A673 (cell line): ENCODE measurements at places on chromosomes 7 and 10.
A peak's percentile ranks its signal among the peaks of the same experiment; 100 is the strongest.

GRCh38 chr10:37712489-37713131 lies 144.8 kb downstream of the ZNF248 start:
- DNase-seq: no peak

DNA sequence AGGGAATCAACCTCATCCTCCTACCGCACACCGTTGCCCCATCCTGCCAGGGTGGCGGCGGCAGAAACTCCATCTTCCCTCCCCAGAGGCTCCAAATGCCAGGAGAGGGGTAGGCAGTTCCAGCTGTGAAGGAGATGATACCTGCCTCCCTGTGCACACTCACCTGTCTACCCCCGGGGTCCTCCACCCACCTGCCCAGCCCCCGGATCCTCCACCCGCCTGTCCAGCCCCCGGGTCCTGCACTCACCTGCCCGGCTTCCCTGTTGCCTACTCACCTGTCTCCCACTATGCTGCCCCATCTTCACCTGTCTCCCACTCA lies 13.4 kb upstream of the DNAAF5 start:
- no peak for DNase-seq

GRCh38 chr10:24463611-24464426 lies 254.9 kb downstream of the KIAA1217 start:
- peak; percentile 91 for DNase-seq

DNA sequence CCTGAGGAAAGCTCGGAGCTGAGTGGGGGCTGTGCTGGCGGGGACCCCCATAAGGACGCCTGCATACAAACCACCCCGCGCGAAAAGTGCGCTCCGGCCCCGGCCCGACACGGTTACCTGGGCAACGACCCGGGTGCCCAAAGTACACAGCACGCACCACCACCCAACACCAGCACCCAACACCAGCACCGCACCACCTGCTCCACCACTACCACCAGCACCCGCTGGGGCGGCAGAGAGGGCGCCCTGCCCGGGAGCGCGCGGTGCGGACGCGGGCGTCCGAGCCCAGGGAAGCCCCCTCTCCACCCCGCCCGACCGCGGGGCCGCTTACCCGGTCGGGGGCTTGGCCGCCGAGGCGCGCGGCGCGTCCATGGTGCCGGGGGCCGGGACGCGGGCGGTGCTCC lies 345 bp downstream of the COBL start:
- DNase-seq: no peak

DNA sequence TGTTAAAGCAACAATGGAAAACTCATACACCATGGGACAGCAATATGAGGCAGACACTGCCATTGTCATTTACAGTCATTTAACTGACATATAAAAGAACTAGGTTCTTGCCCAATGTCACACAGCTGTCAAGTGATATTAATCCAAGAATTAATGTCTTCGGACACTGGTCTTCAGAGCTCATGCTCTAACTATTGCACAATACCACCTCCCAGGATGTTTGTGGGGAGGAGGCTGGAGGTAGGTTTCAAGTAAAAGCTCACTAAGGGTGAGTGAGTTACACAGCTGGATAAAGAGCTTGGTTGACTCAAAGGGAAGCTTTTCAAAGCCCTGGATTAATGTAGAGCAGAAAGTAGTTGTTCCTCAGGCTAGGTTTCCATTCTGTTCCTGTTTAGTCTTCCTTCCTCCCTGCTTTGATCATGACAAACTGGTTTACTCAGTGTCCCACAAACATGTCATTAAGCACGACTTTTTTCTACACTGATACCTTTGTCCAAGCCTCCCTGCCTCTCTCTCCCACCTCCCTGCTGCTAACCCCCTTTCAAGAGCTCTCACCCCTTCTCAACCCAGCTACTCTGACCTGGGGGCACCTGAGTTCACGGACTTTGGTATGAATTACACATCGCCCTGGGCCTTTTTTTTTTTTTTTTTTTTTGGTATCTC lies 987 bp upstream of the EXOC6 start:
- no peak for DNase-seq

DNA sequence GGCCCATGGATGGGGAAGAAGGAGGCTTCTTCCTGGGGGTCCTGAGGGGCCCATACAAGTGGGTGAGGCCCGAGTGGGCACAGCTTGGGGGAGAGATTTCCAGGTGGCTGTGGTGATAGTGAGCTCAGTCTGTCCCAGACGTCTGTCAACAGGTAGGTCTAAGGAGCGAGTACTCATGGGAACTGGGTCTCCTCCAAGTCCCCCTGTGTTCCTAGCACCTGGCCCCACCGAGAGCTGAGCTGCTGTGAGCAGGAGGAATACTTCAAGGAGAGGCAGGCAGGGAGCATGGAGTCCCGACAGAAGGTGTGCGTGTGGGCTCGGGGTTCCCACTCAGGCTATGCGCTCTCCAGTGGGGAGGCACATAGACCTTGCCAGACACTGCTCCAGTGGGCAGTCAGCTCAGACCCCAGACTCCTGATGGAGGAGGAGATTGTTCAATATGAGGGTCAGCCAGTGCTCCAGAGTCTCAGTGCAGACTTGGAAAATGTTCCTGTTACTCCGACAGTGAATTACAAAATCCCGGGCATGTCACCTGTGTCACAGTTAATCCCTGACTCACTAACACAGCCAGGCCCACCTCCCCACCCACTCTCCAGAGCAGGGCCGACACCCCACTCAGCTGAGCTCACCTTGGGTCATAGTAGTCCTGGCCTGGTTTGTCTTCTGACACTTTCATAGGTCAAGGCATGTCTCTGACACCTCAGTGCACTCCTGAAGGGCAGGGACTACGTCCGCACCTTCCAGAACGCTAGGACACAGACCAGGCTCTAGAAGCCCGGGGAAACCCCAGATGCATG lies 28.2 kb upstream of the C10orf53 start:
- DNase-seq: no peak

- DNase-seq: peak; percentile 73
These were observed 3.1 kb downstream of the AASS start for GRCh38 chr7:122140918-122141317.
